Large intestine (tissue), 12 donors: ENCODE measurements at places on chromosomes 6 and 20. TPM values are rescaled to one million over a fixed set of nuclear protein-coding genes. Genes with fewer than 3 reads are reported as not detected.

Gene MDFI
- polyA plus RNA-seq = 22.1 TPM

Gene BPIFB4
- 0.12 TPM for polyA plus RNA-seq

- DNase-seq = no peak
These were observed 97.0 kb downstream of the TSHZ2 start for GRCh38 chr20:53069132-53069531.

DNA sequence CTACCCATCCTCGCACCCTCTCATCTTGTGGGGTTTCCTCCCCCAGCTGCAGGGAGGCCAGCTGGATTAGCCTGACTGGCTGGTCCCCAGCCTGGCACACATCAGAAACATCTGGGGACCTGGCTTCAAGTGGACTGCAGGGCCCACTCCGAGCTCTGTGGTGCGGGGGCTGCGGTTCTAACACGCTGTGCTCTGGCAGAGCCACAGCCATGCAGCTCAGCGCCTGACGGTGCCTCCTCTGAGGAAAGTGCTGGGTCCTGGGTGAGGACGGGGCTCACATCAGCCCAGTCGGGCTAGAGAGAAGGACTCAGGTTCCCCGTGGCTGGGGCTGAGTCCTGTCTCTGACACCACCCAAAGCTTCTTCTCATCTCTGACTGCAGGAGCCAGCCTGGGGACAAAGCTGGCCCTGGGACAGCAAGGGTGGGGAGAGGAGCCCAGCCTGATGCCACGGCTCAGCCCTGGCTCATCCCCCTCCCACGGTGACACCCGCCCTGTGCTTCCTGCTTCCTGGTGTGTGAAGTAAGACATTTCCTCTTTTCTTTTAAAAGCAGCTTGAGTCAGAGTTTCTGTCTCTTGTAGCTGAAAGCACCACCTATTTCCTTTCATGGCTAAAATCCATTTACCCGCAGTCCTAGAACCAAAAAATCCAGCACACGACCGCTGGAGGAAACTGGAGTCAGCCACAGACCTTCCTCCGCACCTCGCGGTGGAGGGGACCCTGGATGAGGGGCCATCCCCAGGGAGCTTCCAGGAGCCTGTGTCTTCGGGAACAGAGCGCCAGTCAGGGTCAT is 127.4 kb upstream of the AFDN start:
- peak; percentile 70 for DNase-seq

- no peak for DNase-seq
These were observed 63.1 kb downstream of the MYH7B start for GRCh38 chr20:35018590-35019371.

DNA sequence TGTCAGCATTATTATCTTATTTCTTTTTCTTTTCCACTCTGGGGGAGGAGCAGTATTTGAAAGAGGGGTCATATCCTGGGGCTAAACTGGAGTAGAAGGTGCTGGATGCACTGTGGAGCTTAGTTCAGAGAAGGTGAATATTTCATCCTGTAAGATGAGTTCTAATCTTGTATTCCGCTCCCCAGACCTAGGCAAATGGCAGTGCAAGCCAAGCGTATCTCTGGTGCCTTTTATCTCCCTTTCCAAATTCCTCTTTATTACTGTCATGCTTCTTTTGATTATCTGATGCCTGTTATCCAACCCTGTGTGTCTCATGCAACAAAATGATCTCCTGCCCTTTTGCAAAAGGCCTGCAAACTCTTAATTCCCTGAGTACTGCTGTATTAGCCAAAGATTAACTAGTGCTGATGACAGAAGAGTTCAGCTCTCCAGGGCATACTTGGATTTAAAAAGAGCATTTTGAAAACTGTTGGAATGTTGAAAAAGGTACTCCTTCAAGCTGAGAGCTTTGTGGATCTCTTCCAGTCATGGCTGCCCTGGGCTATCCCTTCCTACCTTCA is 138.0 kb downstream of the CARMIL1 start:
- peak; percentile 25 for DNase-seq

DNA sequence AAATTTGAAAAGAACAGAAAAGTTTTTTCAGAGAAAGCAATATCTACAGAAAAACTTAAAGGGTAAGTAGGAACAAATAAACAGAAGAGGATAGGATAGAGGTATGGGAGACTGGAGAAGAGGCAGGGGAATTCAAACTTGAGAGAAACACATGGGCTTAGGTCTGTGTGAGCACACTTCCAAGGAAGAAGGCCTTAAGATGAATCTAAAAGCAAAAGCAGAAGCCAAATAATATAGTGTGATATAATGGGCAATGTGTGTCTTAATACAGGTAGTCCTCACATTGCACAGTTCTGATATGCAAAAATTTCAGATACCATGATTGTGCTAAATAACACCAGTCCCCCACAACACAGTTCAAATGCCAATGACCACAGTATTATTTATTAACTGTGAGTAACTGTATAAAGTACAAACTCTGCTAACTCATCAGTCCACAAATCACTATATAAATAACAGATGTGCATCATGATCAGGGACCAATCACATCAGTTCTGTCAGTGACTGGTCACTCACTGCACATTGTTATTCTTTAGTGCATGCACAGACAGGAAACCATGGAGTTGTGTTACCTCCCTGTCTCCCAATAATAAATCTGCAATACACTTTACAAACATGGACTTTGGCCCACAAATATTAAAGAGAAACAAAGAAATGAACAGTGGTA is 18.6 kb downstream of the SNX14 start:
- DNase-seq = peak; percentile 61
